NCI-H524 (cell line): ENCODE measurements at places on chromosomes 11 and 22.

DNA sequence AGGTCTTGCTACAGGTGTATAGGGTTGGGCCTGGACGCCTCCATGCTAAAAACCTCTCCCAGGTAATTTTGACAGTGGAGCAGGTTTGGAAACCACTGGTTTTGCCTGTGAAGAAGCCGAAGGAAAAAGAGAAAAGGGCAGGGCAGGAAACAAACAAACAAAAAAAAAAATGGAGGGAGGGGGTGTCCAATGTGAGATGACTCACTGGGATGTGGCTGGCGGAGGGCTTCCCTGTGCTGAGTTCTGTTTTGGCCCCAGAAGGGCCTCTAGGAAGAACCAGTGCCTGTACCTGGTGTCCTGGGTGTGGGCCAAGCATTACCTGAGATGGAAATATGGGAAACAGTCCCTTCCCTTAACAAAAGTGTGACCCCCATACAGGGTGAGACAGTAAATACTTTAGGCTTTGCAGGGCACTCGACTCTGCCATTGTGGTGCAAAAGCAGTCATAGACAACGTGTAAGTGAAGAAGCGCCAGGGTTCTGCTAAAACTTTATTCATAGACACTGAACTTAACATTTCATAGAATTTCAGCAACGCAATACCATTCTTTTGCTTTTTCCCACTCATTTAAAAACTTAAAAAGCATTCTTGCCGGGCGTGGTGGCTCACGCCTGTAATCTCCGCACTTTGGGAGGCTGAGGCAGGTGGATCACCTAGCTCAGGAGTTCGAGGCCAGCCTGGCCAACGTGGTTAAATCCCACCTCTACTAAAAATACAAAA, 9.5 kb upstream of the DGKZ start:
- DNase-seq = no peak

DNA sequence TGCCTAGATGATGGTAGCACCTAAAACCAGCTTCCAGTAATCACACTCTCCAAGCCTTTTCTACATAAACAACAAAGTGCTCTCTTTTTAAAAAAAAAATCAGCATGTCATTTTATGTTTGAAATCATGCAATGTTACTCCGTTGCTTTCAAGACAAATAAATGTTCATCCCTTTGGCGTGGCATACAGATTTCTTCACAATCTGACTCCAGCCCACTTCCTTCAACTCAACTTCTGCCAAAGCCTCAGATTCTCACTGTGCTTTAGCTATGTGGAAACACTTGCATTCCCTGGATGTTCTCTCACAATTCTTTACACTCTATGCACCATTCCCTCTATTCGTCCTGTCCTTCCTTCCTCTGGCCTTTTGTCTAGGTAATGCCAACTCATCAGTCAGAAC, 206.3 kb upstream of the BLID start:
- DNase-seq = no peak

GRCh38 chr22:37884420-37884819, 21.7 kb upstream of the MICALL1 start:
- DNase-seq = no peak

GRCh38 chr11:119872611-119873310, 143.8 kb upstream of the NECTIN1 start:
- no peak for DNase-seq

GRCh38 chr11:72580642-72580950, 93.6 kb downstream of the PDE2A start:
- DNase-seq = no peak

DNA sequence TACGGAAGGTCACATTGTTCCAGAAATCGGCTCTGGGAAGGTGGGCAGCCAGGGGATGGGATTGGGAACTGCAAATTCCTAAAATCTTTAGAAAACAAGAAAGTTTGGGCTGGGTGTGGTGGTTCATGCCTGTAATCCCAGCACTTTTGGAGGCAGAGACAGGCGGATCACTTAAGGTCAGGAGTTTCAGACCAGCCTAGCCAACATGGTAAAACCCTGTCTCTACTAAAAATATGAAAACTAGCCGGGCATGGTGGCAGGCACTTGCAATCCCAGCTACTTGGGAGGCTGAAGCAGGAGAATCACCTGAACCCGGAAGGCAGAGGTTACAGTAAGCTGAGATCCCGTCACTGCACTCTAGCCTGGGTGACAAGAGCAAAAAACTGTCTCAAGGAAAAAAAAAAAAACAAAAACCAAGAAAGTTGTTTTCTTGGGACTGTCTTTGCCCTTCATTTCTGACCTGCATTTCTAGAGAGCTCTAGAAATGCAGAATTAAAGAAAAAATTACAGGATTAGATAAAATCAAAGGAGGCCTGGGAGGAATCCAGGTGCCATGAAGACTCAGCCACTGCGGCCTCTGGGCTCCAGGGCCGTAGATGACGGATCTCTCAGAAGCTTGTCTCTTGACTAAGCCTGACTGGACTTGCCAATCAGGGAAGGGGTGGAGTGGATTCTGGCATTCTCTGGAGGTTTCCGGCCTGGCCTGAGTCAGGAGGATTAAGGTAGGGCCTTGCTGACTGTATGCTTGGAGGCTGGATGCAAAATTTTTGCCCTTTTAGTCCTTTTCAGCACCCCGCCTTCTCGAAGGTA, 5.3 kb upstream of the MALAT1 start:
- no peak for DNase-seq

DNA sequence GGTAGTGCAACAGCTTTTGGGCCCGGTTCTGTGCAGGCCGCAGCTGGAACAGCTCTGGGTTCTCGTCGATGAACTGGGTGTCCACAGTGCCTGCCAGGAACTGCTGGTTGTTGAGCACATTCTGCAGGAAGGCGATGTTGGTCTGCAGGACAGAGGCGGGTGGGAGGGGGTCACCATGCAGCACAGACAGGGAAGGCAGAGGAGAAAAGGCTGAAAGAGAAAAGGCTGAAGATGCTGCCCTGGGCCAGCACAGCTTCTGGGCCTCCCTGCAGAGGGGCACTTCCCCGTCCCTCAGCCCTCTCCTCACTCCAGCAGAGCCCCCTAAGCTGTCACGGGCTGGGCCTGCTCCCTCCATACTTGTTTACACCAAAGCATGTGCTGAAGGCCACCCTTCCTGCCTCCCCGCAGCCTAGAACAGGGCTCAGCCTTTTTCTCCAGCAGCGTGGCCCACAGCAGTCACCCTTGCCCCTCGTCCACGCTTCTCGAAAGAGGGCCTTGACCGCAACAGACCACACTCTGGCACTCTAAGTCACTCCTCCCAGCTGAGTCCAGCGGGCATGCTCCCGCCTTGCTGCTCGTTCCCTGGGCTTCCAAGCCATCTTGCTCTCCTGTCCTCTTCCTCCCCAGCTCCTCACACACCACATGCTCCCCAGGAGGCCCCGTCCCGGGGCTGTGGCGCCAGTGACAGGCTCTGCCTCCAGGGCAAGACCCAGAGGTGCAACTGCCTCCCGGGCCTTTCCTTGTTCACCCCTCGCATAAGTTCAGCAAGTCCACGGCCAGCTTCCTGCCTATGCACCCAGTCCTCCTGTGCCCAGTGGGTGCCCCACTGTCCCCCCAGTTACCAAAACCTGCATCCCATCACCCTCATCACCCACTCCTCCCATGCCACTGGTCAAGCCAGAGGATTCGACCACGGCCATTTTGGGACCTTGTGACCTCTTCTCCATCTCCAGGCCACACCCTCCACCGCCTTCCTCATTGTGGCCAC, 3.3 kb upstream of the LRFN4 start:
- no peak for DNase-seq

- no peak for DNase-seq
These were observed 603 bp upstream of the PDGFB start for GRCh38 chr22:39245130-39246039.

DNA sequence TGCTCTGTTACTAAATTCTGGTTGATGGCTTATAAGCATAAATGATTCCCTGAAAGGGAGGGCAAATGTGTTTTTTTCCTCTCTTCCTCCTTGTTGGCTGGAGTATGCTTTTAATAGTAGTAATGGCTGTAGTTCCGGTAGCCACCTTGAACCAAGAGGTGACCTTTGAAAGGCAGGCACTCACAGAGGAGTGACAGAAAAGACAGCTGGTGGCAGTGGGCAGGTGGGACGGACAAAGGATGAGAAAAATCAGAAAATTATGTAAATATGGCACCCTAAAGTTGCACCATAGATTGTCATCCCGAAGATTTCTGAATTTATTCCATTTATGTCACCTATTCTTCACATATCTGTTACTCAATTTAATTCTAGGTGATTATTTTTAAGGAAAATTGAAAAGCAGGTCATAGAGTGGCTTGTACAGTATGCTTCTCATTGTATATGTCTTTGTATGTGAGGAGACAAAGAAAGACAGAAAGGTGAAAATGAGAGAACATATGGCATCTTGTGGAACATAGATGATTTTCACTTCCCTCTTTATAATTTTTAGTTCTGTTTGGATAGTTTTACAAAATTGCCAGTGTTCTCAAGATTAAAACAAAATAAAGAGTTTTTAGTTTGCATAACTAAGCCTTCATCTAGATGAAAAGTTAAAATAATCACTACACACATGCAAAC, 17.0 kb downstream of the CASP12 start:
- no peak for DNase-seq

DNA sequence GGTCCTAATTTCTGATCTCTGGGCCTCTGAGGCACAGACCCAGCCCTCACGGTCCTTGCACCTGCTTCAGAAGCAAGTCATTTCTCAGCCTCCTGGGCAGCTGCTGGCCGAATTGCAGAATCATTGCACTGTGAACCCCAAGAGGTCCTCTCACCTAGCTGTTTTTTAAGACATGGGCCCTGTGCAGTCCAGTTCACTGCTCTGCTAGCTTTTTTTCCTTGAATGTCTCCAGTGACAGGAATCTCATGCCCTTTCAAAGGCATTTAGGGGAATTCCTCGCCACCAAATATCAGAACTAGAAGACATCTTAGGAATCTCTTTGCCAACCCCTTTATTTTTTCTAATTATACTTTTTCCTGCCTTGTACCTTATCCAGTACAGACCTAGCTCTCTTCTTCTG, 35.6 kb upstream of the TP53I11 start:
- DNase-seq = no peak

- DNase-seq = no peak
These were observed 44.4 kb downstream of the DCDC1 start for GRCh38 chr11:31325160-31325559.

- DNase-seq = no peak
These were observed 63.0 kb downstream of the ARHGAP8 start for GRCh38 chr22:44815099-44816070.

DNA sequence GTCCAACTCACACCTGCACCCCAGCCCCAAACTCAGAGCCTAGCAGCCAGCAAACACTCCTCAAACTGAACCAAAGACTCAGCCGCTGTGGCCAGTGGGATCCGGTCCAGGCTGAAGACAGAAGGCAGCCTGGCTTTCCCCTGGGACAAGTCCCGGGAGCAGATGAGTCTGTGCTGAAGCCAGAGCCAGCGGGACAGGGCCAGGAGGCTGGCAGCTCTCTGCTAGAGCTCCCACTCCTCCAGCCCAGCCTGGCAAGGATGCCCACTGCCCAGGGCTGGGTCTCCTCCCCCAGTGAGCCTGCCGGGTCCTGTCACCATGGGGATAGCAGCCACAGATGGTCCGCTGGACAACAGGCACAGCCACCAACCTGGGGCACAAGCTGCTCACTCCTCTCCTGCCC, 42.9 kb upstream of the PRR5 start:
- DNase-seq = no peak

DNA sequence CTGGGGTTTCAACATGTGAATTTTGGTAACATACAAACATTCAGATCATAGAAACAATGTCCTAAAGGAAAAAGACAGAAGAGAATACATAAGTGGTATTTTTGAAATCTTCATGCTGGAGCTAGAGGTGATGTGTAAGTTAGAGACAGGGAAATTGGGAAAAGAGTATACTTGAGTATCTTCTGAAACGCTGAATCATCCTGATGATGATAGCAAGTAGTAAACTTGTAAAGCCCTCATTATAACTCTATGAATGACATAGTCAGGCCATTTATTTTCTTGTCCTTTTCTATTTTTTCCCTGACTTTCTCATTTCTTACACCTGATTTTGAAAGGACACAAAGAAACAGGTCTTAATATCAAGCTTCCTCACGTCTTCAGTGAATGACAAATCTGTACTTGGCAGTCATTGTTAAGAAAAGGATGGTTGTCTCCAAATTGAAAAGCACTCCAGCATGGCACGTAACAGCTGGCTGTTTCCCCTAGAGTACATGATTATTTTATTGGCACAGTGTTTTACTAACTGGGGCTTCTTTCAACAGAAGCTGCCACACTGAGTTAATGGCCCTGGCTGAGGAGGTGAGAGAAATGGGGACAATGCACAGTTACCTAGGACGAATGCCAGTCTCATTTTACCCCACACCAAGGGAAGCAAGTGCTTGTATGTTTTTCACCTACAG, 140.7 kb upstream of the CTSC start:
- DNase-seq = peak; percentile 3

DNA sequence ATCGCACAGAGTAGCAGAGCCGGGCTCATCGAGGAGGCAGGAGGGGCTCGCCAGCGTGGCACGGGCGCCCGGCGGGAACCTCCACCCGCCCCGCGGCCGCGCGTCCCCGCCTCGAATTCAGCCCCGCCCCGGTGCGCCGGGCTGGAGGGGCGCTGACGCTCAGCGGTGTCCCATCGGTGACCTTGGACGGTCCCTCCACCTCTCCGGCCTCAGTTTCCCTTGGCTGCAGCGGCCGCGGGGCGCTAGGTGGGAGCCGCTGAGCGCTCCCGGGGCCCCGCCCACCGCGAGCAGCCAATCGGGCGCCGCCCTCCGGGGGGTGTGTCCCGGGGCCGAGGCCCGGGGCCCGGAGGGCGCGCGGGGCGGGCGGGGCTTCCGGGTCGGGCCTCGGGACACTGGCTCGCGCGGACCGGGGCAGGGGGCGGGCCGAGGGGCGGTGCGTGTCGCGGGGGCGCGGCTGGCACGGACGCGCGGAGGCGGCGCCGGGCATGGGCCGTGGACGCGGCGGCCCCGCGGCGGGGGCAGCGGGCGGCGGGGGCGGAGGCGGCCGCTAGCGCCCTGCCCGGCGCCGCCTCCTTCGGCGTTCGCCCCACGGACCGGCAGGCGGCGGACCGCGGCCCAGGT, at the start of gene PPARA:
Gene PPARA (plus strand): TSS at position 493 of the 621 bp plus-strand sequence. CDS start 47,858 bp downstream, outside the sequence.
- DNase-seq = peak; percentile 51

GRCh38 chr22:20569059-20570058, 61.9 kb downstream of the MED15 start:
- DNase-seq = no peak

DNA sequence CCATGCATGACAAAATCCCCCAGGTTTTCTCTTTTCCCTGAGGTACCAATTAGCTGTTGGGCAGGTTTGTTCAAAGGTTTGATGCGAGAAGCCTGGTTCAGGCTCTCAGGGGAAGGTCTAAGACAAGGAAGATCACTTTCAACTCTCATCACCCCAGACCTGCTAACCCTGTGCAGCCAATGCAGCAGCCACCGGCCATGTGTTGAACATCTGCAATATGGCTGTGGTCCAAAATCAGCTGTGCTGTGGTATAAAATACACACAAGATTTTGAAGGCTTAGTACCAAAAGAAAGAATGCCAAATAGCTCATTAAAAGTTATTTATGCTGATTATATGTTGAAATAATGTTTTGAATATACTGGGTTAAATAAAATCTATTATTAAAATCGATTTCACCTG, 58.5 kb downstream of the SMCO4 start:
- no peak for DNase-seq

- no peak for DNase-seq
These were observed 16.7 kb downstream of the SHANK2 start for GRCh38 chr11:71235719-71236118.

- DNase-seq = no peak
These were observed 792.0 kb downstream of the KCNA4 start for GRCh38 chr11:29224739-29225384.
